GM12864 (cell line): ENCODE measurements at places on chromosomes 7 and 10.

GRCh38 chr7:105810556-105810955, 65.8 kb downstream of the ATXN7L1 start:
- DNase-seq = no peak

DNA sequence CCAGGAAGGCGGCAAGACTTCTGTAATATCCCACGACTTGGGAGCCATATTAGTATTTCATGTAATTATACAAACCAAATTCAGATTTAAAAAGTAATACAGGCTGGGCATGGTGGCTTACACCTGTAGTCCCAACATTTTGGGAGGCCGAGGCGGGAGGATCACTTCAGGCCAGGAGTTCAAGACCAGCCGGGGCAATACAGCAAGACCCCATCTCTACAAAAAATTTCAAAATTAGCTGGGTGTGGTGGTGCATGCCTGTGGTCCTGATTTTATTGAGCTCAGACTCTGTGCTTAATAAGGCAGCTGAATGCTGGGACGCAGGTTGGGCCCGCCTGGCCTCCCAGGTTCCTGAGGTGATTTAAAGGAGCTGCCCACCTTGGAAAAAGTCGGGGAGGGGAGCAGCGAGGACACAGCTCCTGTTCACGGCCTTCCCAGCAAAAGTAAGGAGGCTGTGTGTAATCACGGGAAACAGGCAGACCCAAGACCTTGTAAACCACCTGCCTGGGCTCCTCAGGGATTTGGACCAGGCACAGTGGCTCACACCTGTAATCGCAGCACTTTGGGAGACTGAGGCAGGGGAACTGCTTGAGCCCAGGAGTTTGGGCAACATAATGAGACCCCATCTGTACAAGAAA, 93.0 kb upstream of the DNAAF5 start:
- no peak for DNase-seq

DNA sequence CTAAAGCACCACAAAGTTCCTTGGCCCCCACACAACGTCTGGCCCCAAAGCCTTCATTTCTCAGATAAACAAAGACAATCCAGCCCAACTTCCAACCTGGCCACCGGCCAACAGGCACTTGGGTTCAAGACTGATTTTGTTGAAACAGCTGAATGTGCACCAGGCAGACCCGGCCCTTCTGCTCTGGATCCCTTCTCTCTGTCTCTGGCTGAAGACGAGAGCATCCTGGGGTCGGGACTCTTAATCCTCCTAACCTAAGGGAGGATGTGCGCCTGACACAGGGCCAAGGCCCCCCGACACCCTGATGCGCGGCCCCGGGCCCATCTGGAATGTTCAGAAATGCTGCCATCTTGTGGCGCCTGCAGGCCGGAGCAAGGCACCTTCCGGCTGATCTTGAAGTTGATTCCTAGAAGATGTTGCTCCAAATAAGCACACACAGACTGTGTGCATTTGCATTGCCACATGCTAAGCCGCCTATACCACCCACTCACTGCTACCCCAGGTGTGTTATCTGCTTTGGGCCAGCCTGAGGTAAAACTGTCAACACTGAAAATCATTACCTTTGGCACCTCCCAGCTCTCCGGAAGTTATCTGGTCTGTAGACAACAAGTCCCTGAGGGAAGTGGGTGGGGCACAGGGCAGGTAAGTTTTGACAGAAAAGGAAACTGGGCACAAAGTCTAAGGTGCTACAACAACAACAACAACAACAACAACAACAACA, 98.4 kb upstream of the HABP2 start:
- peak; percentile 2 for DNase-seq

GRCh38 chr7:12244129-12244528, 33.0 kb downstream of the TMEM106B start:
- no peak for DNase-seq

- no peak for DNase-seq
Observed at GRCh38 chr7:15555381-15555859, 6.4 kb downstream of the AGMO start.

DNA sequence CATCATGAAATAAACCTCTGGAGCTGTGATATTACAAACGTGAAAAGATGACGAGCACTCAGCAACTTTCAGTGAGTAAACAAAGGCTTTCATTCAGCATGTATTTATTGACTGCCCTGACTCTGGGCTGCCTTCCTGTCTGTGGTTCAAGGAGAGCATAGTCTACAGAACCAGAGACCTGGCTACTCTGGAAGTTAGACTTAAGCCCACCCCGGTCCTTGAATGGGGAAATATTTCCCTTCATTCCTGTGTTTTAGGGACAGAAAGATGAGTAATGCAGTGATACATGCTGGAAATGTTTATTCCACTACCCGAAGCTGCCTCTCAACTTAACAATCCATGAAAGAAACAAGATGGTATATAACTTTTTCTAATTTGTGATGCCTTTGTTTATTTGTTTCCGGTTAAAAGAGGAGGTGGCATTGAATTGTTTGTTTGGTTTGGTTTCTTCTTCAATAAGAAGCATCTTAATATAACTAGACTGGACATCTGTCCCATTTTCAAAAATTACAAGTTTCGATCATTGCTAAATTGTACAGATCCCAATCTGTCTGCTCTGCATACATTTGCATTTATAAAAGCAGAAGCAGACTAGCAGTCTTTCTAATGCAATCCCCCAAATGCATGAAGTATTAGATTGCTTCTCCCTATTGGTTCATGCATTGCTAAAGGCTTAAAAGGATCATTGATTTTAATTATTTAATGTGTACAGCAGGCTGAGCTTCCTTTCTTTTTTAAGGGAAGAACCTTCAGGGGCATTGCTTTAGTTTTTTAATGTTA, 57.7 kb downstream of the TRUB1 start:
- DNase-seq = no peak

DNA sequence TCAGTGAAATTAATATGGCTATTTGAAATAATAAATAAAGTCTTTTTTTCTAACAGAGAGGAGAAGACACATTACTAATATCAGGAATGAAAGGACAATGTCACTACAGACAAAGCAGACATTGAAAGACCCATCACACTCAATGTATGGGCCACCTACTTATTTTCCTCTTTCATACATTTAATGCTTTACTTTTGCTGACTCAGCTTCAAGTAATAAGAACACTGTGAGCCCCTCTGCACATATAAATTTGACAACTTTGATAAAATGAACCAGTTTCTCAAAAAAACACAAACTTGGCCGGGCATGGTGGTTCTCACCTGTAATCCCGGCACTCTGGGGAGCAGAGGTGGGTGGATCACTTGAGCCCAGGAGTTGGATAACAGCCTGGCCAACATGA, 664.2 kb upstream of the COBL start:
- no peak for DNase-seq

DNA sequence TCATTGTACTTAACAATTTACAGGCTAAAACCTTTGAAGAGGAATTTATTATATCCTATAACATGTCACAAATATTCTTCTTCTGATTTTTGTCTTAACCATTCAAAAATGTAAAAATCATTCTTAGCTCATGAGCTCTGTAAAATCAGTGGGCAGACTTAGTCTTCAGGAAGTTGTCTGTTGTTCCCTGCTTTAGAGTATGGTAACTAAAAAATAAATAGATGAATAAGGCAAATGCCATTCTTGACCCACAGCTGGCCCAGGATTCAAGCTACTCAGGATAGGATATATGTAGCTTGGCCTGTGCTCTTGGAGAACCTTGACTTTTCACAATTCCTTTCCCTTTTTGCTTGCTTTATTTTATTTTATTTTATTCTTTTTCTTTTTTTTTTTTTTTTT, 51.5 kb downstream of the LRRC4 start:
- no peak for DNase-seq

- DNase-seq = peak; percentile 18
Observed at GRCh38 chr10:27464993-27465392, 39.1 kb upstream of the RAB18 start.
